ENCODE measurements at places on chromosomes 12 and 14. TPM values are rescaled to one million over a fixed set of nuclear protein-coding genes. Genes with fewer than 3 reads are reported as not detected.

Gene RDH11
- 40.9 TPM for polyA plus RNA-seq

Gene RND1
- polyA plus RNA-seq = 0.37 TPM

Gene ATXN3
- 17.4 TPM for polyA plus RNA-seq

Gene SLC35E3
- 18.5 TPM for polyA plus RNA-seq

Gene METAP2
- polyA plus RNA-seq = 101 TPM

Gene ART4
- polyA plus RNA-seq = 0.22 TPM

Gene IGF1
- polyA plus RNA-seq = 21.8 TPM

Gene NOS1
- polyA plus RNA-seq = 0.77 TPM

Gene MGAT4C
- 0.45 TPM for polyA plus RNA-seq

Gene PGF
- polyA plus RNA-seq = 51.0 TPM

Data from hindlimb muscle (tissue), 1 donor.